ENCODE measurements at places on chromosomes 2 and 18.

DNA sequence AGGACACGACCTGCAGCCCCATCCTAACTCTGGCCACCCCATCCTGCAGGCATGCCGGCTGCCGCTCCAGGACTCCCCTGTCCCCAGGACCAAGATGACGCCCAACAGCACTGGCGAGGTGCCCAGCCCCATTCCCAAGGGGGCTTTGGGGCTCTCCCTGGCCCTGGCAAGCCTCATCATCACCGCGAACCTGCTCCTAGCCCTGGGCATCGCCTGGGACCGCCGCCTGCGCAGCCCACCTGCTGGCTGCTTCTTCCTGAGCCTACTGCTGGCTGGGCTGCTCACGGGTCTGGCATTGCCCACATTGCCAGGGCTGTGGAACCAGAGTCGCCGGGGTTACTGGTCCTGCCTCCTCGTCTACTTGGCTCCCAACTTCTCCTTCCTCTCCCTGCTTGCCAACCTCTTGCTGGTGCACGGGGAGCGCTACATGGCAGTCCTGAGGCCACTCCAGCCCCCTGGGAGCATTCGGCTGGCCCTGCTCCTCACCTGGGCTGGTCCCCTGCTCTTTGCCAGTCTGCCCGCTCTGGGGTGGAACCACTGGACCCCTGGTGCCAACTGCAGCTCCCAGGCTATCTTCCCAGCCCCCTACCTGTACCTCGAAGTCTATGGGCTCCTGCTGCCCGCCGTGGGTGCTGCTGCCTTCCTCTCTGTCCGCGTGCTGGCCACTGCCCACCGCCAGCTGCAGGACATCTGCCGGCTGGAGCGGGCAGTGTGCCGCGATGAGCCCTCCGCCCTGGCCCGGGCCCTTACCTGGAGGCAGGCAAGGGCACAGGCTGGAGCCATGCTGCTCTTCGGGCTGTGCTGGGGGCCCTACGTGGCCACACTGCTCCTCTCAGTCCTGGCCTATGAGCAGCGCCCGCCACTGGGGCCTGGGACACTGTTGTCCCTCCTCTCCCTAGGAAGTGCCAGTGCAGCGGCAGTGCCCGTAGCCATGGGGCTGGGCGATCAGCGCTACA is 2.1 kb downstream of the GPBAR1 start:
- peak; percentile 33 for DNase-seq

DNA sequence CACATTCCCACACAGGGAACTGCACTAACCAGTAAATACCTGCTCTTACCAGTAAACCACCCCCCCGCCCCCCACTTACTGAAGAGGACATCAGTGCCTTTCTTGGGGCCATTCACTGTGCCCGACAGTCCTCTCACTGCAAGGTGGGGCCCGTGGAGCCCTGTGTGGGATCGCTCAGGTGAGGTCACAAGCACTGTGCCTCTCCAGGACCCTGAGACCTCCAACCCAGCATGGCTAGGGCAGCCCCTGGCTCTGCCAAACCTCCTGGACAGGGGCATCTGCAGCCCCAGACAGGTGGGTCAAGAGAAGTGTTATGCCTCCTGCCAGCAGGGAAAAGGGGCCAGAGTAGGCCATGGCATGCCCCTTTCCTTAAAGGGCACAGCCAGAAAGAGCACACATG is 6.7 kb upstream of the NEURL3 start:
- DNase-seq: no peak

DNA sequence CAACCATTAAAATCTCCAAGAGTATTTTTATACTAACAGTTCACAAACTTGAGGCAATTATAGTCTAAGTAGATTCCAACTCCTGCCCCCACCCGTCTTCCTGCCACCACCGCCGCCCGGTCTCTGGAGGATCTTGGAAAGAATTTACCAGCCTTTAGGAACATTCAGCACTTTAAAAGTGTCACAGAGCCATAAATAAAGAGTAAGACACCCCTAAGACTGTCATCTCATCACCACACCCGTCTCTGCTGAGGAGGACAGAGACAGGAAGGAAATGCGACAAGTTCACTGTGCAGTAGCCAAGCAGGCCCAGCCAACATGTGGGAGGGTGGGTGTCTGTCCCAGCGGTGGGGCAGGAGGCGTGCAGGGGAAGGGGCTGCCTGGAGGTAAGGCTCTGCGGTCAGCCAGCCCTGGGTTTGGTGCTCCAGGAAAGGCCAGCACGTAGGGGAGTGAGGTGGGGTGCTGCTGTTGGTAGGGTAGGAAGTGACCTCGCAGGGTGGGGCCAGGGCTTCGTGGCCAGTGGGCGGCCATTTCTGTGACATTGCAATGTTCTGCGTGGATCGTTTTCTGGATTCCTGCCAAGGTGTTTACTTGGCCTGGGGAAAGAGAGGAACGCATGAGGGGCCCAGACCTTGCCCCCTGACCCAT is 111.6 kb downstream of the FAM210A start:
- no peak for DNase-seq

DNA sequence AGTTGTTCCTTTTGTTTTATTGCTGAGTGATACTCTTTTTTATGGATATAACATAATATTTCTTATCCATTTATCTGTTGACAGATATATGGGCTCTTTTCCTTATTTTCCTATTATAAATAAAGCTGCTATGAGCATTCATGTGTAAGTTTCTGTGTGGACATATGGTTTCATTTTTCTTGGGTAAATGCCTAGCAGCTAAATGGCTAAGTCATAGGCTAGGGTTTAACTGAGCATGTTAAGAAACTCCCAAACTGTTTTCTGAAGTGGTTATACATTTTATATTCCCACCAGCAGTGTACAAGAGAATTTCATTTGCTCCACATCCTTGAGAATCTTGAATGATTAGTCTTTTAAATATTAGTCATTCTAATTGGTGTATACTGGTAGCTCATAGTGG is 786.6 kb upstream of the CDH2 start:
- no peak for DNase-seq

DNA sequence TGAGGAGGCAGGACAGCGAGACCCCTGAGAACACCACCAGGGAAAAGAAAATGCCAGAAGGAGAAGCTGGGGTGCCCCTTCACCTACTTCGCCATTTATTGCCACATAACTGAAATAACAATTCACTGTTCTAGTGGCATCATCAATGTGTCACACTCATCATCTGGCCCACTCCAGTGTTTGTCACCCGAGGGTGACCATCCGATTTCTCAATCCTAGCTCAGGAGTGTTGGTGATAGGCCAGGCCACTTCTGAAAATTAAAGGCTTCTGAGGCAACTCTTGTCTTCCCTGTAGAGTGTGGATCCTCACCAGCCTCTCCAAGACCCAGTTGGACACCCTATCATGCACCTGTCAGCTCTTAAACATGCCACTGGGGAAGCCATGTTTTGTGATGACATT is 62.9 kb upstream of the BZW1 start:
- DNase-seq: no peak

DNA sequence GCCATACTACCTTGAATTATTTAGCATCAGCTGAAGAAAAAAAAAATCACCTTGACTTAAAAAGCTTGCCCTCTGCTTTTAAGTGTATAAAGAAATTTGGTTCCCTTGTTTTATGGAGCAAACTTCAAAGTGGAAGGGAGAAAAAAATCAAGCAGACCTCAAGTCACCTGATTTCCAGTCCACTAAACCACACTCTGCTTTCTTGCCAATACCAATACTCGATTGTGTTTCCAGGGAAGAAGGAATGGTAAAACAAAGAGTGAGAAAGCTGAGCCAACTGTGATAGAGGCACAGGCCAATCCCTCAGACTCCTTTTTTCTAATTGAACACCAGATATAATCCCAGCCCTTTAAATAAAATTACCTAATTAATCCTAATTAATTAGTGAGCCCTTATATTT is 587.3 kb downstream of the ARHGAP15 start:
- DNase-seq: no peak

GRCh38 chr2:39618236-39618635 is 47.5 kb upstream of the TMEM178A start:
- DNase-seq: no peak

GRCh38 chr2:139917690-139918384 is 1137.6 kb upstream of the NXPH2 start:
- no peak for DNase-seq

DNA sequence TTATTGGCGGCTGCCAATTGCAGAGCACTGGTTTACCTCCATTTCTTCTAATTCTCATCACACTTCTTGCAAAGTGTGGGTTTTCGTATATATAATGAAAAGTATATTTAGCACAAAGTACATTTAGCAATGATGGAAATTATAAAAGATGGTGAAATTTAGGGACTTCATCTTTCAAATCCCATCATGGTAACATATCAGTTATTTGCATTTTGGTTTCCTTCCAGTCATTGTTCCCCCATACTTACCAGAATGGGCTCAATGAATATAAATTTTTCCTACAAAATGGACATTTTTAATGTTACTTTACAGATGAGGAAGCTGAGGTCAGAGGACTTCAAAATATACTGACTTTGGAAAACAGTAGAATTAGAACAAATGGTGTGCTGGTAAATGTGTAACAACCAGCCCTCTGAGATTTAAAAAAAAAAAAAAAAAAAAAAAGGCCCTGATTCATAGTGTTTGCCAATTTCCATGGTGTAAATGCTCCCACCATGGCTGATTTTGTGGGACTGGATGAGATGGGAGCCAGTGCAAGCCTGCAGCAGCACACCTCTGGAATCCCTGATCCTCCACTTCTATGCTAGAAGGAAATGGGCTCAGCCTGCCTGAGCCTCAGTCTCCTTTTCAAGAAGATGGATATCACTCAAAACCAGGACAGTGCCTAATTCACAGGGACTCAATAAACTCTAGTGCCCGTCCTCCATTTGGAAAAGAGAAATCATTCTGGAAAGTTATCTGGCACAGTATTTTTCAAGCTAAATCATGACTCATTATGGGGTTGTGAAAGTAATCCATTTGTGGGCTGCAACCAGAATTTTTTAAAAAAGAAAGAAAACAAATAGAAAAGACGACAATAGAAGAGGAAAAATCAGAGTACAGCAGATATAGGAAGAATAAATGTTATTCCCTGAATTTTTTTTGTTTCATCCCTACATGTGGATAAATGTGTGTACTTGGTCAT is 34.0 kb downstream of the LBH start:
- DNase-seq: no peak

GRCh38 chr2:105431367-105432043 is 32.7 kb upstream of the FHL2 start:
- DNase-seq: peak; percentile 73

DNA sequence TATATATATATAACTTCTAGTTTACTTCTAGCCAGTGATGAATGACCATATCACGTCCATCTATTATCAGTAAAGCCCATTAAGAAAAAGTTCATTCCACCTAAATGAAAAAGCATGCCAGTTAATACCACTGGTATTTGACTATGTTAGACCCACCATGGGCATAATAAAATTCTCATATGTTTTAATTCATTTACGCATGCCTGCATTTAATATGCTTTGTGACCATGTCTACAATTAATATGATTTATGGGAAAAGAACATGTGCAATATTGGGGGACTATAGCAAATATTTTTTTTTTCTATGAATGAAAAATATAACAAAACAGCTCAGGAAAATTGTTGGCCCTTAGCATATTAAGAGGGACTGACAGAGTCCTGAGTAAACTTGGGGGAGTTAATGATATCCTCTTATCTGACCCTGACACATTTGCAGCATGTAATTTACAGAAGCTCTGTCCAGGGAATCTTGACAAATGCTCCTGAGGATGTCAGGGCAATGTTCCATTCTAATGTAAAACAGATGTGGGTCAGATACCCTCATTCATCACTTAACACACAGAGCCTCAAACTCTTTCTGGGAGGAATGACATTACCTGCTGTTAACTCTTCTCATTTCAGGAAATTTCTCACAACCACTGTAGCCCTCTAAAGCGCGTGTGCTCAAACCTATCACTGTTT is 90.6 kb downstream of the PAX3 start:
- no peak for DNase-seq

- no peak for DNase-seq
These were observed 96.5 kb downstream of the EHBP1 start for GRCh38 chr2:62801814-62802523.

GRCh38 chr2:239057533-239057932 is 209.6 kb downstream of the TWIST2 start:
- DNase-seq: no peak

DNA sequence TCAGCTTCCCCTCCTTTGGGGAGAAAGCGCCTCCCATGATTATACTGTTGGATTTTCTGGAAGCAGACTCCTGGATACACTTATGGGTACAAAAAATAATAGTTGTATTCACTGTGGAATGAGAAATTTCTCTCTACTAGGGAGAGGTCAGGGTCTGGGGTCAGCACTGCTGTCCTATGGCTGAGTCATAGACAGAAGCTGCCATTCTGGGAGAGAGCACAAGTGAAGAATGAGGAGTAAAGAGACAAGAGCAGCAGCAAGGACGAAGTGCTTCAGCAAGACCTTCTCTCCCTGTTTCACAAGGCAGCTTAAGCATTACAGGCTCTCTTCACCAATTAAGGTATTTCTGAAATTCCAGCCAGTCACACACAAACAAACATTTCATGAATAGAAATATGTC is 10.1 kb upstream of the UNC80 start:
- DNase-seq: no peak

- peak; percentile 83 for DNase-seq
These were observed 697 bp downstream of the LGALSL start for GRCh38 chr2:64454386-64455332.

DNA sequence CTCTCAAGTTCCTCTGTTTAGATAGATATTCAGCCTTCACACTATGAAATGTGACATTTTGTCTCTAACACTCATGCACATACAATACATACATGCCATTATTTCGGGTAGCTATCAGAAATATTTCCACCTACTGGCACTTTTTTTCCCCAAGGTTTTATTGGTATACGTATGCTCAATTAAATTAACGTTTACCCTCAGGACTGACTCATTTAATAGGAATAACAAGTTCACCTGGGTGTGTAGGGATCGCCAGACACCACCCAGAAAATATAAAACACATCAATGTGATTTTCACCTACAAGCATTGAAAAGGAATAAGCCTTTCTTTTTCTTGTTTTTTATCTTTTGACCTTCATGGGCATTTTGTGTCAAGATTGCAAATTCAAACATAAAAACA is 138.5 kb upstream of the EPAS1 start:
- DNase-seq: no peak

GRCh38 chr18:29181151-29181901 is 1004.4 kb upstream of the CDH2 start:
- no peak for DNase-seq

GRCh38 chr2:184851576-184851975 is 253.2 kb downstream of the ZNF804A start:
- DNase-seq: no peak

DNA sequence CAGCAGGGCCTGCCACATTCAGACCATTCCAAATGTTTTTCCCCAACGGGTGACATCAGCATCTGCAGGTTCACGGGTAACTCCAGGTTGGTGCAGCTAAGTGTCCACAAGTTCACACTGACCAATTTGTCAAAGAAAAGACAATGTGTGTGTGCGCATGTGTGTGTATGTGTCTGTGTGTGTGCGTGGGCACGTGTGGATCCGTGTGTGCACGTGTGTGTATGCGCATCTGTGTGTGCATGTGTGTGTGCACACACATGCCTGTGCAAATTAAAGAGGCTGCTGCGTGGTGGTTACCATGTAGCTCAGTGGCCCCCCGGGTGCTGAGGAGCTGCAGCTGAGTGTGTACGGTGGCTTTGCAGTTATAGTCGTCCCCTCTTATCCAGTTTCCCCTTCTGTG is 187.4 kb downstream of the TMEM18 start:
- DNase-seq: no peak
